ENCODE measurements at places on chromosomes 13 and 19. TPM values are rescaled to one million over a fixed set of nuclear protein-coding genes. Genes with fewer than 3 reads are reported as not detected.

The ZNF681 gene
- 3.6 TPM for total RNA-seq

The ZNF724 gene
- total RNA-seq, result 4.5 TPM

The GFY gene
- total RNA-seq, result not detected

The CCDC169 gene
- 3.4 TPM for total RNA-seq

The CEACAM20 gene
- total RNA-seq, result not detected

The IGFL2 gene
- 3.8 TPM for total RNA-seq

The IFNL2 gene
- total RNA-seq, result not detected

DNA sequence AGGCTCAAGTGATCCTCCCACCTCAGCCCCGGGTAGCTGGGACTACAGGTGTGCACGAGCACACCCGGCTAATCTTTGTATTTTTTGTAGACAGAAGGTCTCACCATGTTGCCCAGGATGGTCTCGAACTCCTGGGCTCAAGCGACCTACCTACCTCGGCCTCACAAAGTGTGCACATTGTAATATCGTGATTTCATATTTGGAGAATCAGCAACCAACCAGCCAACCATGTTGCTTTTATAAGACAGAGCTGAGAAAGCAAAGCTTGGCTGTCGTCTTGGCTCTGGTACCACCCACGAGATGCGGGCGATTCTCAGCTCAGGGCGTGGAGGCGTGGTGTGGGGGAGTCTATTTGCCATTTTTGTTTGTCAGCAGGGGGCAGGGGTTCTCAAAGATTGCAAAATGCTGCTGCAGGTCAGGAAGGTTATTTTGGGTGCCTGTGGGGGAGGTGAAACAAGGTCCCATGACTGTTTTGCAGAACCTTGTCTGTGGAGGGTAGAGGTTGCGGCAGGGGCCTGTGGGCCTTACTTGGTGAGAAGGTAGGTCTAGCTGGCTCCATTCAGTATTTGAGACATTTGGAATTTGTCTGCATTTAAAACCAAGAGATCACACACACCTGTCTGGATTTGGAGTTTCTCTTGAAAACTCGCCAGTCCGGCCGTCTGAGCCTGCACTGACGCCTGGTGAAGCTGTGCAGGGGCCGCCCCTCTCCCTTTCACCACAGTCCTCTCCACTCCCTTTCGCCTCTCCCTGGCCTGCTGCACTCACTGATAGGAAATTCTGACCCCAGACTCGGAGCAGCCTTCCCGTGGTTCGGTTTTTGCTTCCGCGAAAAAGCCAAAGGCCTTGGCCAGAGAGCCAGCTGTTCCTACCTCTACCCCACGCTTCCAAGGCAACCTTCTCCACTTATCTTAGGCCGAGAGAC lies 15.4 kb downstream of the TNFAIP8L1 start:
- no peak for DNase-seq

- DNase-seq, result no peak
These were observed 461.6 kb downstream of the LIG4 start for GRCh38 chr13:107753748-107754147.

DNA sequence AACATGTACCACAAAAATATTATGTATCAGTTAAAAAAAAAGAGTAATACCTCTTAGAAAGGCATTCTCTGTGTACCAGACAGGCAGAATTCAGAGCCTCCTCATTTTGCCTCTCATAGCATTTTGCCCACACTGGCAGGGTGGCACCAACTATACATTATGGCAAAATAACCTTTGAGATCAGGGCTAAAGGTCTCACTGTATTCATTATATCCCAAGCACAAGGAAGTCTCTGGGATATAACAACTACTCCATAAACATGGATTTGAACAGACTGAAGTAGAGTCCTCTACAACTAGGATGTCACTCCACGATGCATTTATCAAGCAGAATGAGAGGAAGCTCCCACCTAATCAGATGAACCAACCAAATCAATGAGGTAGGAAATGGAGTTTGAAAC lies 10.6 kb downstream of the SUCLA2 start:
- no peak for DNase-seq

DNA sequence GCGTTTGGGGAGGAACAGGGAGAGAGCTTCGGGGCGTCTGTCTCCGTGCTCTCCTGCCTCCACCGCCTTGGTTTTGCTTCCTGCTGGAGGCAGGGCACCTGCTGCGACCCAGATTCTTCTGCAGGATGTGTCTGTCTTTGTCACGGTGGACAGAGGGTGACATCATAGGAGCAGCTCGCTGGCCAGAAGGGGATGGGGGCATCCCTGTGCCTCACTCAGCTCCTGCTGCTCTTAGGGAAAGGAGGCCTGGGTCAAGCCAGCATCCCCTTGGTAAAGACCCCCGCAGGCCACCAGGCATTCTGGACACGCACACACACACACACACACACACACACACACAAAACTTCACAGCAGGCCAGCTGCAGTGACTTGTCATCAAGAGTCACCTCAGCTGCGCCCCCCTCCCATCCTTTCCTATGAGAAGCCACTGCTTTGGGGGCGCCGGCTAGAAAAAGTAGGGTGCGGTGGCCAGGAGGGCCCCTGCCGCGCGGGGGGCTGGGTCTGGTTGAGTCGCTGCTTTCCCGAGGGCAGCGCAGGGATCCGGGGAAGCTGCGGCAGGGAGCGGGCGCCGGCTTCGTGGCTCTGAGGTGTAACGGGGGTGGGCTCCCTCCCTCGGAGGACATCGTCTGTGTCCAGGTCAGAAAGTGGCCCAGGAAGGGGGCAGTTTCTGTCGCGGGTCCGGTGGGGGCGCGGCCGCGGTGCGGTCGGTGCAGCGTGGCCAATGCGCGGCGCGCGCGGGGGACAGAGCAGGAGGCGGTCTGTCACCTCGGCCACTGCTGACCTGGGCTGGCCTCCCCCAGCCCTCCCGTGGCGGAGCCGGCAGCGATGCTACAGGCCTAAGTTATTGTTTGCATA lies 15.8 kb upstream of the NPAS1 start:
- no peak for DNase-seq

GRCh38 chr13:65342541-65343337 lies 1887.4 kb downstream of the PCDH9 start:
- DNase-seq, result no peak

GRCh38 chr13:97569841-97570240 lies 135.9 kb downstream of the RAP2A start:
- no peak for DNase-seq

GRCh38 chr19:40262422-40262821 lies 22.7 kb downstream of the AKT2 start:
- no peak for DNase-seq

DNA sequence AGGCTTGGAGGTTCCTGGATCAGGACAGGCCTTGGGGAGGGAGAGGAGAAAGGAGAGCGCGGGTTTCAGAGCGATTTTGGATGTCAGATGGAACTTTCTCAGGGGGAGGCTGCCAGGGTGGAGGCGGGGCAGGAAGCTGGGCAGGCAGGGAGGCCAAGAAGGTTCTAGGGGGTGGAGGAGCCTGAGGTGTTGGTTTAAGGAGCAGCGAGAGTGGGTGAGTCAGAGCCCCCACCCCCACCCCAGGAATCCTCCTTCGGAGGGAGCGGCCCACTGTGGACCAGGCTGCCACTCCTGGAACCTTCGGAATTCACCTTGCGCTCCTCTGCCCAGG lies 15.9 kb upstream of the NOP53 start:
- no peak for DNase-seq

DNA sequence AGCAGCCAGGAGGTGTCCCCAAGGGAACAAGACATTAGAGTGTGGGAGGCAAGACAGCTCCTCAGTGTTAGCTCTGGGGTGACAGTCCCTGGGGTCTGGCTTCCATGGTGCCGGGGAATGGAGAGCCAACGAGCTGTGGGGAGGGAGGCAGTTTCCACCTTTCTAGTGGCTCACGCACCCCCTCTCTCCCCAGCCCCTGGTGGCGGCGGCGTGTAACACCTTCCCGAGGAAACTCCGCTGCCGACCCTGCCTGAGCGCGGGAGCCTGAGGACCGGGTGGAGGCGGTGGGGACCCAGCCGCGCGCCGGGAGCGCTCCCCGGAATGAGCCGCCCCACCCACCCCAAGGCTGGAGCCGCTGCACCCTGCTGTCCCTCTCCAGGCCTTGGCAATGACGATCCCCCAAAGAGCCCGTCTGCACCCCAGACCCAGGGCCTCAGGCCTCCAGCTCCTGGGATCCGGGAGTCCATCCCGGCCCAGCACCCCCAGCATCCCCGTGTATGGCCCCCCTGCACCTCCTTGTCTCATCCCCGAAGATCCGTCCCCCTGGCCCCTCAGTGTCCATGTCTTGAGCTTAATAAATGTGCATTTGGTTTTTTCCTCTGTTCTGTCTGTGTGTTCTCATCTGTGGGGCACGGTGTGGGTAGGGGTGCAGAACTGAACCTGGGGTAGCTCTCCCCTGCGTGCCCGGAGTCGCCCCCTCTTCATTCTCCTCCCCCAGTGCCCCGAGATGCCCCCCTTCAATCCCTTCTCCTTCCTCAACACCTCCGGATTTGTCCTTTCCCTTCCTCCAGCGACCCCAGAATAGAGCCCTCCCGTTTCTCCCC lies 622 bp upstream of the FXYD5 start:
- DNase-seq, result no peak

DNA sequence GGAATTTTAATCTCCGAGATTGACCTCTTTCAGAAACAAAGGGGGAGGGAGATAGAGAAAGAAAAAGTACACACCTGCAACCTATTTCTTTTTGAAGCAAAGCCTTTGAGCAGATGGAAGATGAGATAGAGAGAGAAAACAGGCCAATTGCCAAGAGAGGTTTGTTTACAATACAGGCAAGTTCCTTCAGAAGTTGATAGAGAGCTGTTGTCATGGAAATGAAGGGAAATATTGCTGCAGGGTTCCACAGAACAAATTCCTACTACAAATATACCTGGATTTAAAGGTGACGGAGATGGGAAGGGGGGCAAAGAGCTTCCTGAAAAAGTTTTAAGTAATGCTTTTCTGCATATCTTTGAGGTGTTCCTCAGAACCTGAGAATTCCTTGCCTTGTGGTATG lies 388.4 kb downstream of the NDFIP2 start:
- DNase-seq, result no peak

DNA sequence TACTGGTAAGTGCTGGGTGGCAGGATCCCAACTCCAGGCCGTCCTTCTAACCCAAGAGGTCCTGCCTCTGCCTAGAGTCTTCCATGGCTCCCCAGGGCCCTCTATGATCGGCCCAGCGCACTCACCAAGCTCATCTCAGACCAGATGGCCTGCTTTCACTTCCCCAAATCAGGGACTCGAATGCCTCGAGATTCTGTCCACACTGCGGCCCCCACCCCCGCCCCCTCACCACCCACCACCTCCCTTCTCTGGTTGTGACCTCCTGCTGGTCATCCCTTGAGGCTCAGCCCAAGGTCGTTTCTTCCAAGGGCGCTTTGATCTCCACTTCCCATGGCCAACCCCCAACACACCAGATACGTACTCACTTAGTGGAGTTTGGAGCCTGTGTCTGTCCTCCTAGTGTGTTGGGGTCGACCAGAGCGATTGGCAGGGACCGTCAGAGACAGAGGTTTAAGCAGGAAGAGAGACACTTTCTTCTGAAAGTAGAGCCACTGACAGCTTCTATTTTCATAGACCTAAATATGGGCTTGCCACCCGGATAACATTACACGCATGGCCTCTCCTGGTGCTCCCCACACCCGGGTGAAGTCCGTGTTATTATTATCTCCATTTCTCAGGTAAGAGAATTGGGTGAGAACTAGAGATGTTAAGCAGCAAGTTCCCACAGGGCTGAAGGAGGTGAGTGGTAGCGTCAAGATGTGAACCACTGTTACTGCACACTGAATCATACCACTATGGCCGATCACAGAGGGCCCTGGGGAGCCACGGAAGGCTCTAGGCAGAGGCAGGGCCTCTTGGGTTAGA lies at the start of gene FCER2:
Gene FCER2 (minus strand): TSS at position 478 of the 804 bp plus-strand sequence. CDS start 2,371 bp downstream, outside the sequence.
- DNase-seq, result no peak

GRCh38 chr13:100675661-100676129 lies 1.1 kb upstream of the TMTC4 start:
- DNase-seq, result no peak

GRCh38 chr19:287381-287871 lies 3.8 kb downstream of the PLPP2 start:
- peak; percentile 2 for DNase-seq

- no peak for DNase-seq
These were observed 5.6 kb downstream of the PLEKHA4 start for GRCh38 chr19:48862827-48863226.

DNA sequence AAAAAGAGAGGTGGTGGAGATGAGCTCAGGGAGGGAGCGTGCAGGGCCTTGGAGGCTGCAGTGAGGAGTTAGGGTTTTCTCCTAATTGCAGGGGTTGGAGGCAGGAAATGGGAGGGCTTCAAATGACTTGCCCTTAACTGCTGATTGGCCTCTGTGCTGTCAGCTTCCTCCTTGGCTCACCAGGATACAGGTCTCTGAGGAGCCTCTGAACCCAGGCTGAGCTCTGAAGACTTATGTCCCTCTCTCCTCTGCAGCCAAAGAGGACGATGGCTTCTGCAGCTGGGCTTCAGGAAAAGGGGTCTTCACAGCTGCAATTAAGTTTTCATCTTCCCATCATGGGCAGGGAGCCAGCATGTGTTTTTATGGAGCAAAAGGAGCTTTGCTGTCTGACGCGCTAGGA lies 6.7 kb upstream of the RANBP3 start:
- DNase-seq, result no peak

- no peak for DNase-seq
These were observed 28.0 kb downstream of the PEPD start for GRCh38 chr19:33493401-33494275.

DNA sequence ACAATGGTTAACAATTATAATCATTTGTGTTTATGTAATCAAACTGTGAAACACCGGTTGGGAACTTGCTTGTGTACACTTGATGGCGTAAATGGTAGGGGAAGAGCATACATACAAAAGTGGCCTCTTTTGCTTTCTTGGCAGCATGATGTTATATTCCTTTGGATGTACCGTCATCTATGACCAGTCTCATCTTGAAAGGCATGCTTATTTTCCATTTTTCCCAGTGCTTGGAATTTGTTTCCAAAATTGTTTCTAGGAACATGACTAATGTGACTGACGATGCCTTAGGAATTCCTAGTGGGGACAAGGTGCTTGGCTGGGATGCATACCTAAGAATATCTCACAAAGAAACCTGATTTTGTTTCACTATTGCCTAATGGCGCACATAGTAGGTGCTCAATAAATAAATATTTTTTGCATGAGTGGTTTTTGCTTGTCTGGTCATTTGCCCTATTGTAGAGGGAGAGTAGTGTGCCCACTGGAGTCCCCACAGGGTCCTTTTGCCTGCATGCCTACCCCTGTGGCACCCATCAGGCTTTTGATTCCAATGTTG lies 45.5 kb downstream of the SAE1 start:
- DNase-seq, result no peak

DNA sequence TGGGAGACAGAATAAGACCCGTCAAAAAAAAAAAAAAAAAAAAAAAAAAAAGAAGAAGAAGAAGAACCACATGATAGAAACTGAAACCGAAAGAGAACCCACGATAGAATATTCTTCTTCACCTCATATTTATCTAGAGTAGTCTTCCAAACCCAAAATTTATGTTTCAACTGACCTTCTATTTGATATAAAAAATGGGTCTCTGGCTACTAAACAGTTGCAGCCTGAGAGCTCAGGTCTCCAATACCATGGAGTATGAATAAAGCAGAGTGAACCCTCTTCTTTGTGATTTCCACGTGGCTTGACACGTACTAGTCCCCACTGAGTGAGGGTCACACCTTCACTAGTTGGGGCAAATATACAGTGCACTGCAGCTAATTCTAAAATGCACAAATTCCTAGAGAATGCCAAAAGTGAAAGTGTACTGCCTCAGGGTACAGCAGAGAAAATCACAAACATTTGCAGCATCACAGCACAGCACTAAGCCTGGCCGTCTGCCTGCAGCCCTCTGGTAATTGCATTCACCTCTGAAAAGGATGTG lies 30.8 kb upstream of the RFC3 start:
- no peak for DNase-seq

GRCh38 chr19:42697884-42698283 lies 42.4 kb downstream of the PSG3 start:
- DNase-seq, result no peak
